ENCODE measurements at places on chromosomes 6 and 20. TPM values are rescaled to one million over a fixed set of nuclear protein-coding genes. Genes with fewer than 3 reads are reported as not detected.

PI3 gene
- total RNA-seq, result not detected

ZNF391 gene
- 0.18 TPM for total RNA-seq

UBE2C gene
- total RNA-seq, result 615 TPM

OPN5 gene
- not detected for total RNA-seq

DNA sequence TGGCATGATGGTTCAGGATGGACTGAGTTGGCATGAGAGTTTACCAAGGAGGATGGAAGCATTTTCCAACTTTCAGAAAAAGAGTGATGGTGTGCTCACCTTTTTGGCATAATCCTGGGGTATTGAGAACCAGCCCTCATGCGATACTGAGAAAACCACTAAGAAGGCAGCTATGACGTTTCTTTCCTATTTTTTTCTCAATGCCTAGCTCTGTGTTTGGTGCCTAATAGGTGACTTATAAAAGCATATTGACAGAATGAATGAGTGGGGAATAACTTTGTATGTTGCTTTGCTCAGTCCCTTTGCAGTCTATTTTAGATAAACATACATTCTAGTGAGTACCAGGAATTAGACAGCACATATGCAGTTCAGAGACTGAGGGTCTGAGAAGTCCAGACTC lies 816.3 kb downstream of the DHX35 start:
- H3K4me3 ChIP-seq, result no peak overlapping the region
- DNase-seq, result no peak
- H3K4me1 ChIP-seq, result no peaks in the 10 kb centered on the region
- H3K27me3 ChIP-seq, result no peaks in the 10 kb centered on the region

GRCh38 chr20:3611901-3612300 lies 51.3 kb downstream of the GFRA4 start:
- no peaks in the 10 kb centered on the region for H3K27me3 ChIP-seq
- H3K4me3 ChIP-seq, result no peak overlapping the region
- no peak for DNase-seq
- no peaks in the 10 kb centered on the region for H3K36me3 ChIP-seq
- no peak overlapping the region for H3K27ac ChIP-seq
- no peaks in the 10 kb centered on the region for H3K4me1 ChIP-seq

GRCh38 chr6:1215884-1216487 lies 95.9 kb upstream of the FOXQ1 start:
- no peaks in the 10 kb centered on the region for H3K36me3 ChIP-seq
- H3K4me1 ChIP-seq, result no peaks in the 10 kb centered on the region
- H3K4me3 ChIP-seq, result no peak overlapping the region
- no peaks in the 10 kb centered on the region for H3K27me3 ChIP-seq
- no peak for DNase-seq
- no peak overlapping the region for H3K27ac ChIP-seq

GRCh38 chr20:46214824-46215488 lies 93.3 kb downstream of the CDH22 start:
- DNase-seq, result no peak
- no peak overlapping the region for H3K27ac ChIP-seq
- H3K4me1 ChIP-seq, result peaks cover 9% of the 10 kb centered on the region
- no peaks in the 10 kb centered on the region for H3K36me3 ChIP-seq
- H3K27me3 ChIP-seq, result no peaks in the 10 kb centered on the region
